T-helper 17 cell (primary cell): ENCODE measurements at places on chromosomes 7 and 10.

- no peak for DNase-seq
Observed at GRCh38 chr10:68334672-68335467, 2.1 kb upstream of the PBLD start.

- DNase-seq = no peak
Observed at GRCh38 chr10:29948881-29949355, 110.5 kb downstream of the JCAD start.

DNA sequence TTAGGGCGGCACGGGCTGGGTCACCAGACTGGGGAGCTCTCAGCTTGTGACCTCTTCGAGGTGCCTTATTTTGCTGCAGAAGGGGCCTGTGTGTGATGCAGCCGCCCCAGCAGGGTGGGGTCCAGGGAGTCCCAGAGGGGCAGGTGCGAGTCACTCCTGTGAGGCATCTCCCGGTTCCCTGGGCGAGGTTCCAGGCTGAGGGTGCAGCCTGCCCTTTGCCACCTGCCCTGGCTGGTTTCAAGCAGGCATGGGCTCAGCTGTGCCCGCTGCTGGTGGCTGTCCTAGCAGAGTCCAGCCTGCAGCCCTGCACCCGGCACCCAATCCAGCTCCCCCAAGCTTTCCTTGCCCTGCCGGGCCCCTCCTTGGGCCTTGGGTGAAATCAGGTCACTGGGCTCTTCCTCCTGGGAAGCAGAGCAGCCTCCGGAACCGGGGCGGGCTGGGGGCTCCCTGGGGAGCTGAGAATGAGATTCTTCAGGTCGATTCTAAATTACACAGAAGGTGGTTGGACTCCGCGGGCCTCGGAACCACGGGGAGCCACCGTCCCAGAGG, 64.8 kb downstream of the PWWP2B start:
- DNase-seq = no peak

DNA sequence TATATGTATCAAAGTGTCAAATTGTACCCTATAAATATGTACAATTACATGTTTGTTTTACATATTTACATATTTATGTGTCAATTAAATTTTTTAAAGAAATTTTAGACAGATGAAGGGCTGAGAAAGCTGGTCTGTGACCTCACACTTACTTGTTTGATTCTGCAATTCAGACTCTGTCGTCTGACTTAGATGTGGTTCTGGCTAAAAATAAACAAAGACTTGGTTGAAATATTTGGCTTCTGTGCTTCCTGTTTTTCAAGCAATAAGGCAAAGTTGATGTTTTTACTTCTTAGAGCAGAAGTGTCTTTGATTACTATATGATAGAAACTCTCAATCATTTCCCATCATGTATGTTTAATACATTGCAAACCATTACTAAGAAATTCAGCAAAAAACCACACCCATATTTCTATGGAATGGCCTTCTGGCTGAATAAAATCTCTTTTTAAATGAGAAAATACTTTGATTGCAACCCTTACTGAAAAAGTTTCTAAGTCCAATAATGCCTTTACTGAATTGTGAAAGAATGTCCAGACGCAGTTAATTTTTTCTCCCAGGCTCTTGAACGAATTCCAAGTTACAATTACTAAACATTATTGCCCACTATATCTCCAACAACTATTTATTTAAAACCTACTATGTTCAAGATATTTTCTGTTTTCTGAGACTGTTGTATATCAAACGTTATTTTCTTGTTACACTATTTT, 59.5 kb upstream of the PRKG1 start:
- DNase-seq = no peak

DNA sequence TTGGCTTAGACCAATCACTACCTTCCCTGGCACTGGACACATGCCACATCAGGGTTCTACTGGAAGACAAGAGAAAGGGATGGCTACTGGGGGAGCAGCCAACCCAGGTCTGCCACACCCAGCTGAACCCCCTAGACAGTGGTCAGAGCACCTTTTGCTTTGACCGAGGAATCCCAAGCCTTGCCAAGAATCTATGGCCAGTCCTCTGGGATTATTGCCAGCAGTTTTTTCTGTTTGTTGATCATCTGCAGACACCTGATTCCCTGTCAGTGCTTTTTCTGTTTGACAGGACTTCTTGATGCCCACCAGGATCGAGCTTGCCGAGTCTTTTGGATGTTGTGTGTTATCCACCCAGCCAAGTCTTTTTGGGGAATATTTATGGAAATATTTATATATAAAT, 476.2 kb upstream of the GALNT17 start:
- DNase-seq = no peak

GRCh38 chr10:6010569-6010968, 33.2 kb upstream of the IL15RA start:
- DNase-seq = no peak

GRCh38 chr10:62248465-62248864, 20.2 kb downstream of the RTKN2 start:
- DNase-seq = no peak

- DNase-seq = no peak
Observed at GRCh38 chr10:4101918-4102654, 317.1 kb upstream of the KLF6 start.

DNA sequence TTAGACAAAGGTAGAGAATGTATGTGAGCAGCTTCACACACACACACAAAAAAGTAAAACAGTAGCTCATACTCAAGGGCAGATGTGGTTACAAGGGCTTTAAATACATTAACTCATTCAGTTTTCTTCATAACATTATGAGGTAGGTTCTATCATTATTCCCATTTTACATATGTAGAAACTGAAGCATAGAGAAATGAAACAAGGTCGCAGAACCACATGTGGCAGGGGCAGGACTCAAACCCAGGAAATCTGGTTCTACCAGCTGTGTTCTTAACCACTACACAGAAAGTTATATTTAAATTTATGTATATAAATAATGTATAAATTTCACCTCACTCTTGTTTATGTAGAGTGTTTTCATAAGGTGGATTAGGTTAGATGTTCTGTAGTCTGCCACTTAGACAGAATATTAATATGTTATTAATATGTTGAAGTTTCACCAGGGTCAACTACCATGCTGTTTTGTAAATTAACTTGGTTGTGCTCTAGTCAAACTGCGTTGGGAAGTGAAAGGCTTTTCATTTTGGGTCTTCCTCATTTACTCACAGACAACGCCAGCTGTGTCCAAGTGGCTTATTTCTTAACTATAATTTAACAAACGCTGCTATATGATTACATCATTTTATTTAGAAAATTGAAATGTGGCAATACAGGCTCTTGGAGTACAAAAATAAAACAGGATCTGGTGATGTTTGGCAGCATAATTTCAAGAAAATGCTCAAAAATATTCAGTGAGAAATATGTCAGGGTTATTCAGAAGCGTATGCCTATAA, 138.4 kb downstream of the MDFIC start:
- no peak for DNase-seq

DNA sequence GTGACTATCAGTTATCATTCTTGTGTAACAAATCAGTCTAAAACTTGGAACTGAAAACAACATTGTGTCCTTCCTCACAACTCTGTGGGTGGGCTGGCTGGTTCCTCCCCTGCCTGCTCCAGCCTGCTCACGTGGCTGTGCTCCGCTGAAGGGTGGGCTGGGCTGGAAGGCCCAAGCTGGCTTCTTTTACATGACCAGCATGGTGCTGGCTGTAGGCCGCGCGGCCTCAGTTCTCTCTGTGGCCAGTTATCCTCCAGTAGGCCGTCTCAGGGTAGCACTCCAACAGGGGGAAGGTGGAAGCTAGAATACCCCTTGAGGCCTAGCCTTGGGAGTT, 11.3 kb downstream of the ADAMTS14 start:
- DNase-seq = no peak

GRCh38 chr7:69949122-69949521, 350.8 kb downstream of the AUTS2 start:
- DNase-seq = no peak

GRCh38 chr7:44772867-44773266, 23.6 kb upstream of the PPIA start:
- DNase-seq = no peak

GRCh38 chr7:77409739-77410547, 6.2 kb downstream of the GSAP start:
- no peak for DNase-seq

- no peak for DNase-seq
Observed at GRCh38 chr7:132557489-132558044, 18.7 kb downstream of the PLXNA4 start.

DNA sequence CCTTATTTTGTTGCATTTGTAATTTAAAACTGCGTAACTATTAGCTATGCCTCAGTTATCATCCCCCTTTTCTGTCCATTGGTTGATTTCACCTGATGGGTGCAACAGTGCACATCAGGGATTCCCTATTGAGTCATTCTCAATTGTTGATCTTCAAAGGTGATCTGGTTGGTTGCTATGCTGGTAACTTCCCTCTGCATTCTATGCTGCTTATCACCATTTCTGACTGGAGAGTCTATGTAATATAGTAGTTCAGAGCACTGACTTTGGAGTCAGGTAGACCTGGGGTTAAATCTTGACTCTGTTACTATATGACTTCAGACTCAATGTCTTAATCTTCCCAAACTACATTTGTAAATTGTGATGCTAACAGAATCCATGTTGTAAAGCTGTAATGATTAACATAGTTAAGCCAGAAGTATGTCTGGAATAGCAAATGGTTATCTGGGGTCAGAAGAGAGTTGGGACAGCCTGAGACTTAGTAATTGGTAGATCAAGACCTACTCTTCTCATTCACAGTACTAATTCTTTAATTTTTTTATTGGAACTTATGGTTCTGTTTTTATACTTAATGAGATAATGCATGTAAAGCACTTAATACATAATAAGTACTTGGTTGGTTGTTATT, 38.1 kb downstream of the EXOC6 start:
- DNase-seq = no peak

DNA sequence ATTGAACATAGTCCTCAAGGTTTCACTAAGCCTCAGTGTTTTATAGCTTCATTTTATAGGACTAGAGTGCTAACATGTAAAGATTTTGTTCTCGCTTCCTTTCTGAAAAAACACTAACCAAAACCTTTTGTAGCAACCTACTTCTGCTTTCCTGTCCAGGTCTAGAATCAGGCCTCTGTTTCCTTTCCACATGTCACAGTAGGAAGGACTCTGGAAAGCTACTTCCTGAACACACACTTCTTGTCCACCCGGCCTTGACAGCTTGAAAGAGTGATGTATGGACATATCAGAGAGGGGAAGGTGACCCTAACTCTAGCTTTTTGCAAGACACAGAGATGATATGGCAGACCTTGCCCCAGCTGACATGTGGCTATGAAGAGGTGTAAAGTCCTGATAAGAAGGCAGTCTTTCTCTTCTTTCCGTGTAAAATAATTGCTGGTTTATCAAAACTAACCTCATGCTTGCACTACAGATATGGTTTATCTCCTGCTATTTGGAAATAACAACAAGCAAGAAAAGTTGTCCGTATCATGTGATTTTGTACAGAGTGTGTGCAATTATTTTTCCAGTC, 175.4 kb downstream of the SKAP2 start:
- no peak for DNase-seq

DNA sequence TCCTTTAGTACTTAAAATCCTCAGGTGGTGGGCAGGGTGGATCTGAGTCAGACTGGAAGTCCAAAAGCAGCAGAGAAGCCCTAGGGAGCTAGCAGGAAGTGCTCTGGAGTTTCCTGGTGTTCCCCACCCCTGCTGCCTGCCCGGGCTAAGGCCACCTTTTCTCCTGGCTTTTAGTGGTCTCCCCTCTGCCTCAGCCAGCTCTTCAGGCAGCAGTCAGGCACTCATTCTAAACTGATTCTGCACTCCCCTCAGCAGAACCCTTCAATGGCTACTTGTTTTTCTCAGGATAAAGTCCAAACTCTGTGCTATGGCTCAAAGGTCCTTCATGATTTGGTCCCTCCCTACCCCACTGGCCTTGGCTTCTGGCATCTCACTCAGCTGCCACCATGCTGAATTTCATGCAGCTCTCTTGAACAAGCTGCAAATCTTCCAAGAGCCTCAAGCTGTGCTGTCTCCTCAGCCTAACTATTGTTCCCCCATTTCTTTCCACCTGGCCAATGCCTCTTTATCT, 28.9 kb upstream of the DNMBP start:
- DNase-seq = no peak

- no peak for DNase-seq
Observed at GRCh38 chr7:129436335-129436923, 2.2 kb downstream of the STRIP2 start.

DNA sequence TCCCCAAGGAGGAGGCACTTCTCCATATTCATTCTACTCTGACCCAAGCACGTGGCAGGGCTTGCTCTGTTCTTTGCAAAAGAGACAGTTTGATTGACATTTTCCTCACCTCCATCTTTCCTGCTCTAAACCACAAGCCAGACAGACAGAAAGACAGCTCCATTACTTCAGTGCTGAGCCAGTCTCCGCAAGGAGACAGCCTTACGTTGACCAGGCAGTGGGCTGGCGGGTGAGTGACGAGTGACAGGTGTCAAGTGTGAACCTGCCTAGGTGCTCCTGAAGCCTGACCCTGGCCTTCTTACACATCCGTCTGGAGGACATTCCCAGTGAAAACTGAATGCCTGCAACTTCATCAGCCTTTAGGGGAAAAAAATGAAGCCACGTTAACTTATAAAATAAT, 314.6 kb downstream of the TNS3 start:
- DNase-seq = no peak

DNA sequence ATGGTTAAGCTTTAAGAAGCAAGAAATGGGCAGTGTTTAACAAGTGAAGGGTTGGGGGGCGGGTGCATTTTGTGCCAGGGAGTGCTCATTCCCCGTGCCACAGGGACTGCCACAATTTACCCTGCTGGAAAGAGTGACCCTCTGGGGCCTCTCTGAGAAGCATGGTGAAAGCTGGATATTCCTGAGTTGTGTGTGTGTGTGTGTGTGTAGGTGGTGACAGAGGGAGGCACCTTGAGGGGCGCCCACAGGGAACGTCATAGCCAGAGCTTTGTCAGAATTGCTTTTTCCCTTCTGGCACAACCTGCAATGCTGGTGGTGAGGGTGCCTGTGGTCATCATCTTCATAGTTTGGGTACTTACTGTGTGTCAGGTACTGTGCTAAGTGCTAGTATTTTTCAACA, 2.5 kb upstream of the WDR86 start:
- DNase-seq = no peak

GRCh38 chr7:65317372-65317771, 56.3 kb upstream of the ZNF92 start:
- DNase-seq = no peak

DNA sequence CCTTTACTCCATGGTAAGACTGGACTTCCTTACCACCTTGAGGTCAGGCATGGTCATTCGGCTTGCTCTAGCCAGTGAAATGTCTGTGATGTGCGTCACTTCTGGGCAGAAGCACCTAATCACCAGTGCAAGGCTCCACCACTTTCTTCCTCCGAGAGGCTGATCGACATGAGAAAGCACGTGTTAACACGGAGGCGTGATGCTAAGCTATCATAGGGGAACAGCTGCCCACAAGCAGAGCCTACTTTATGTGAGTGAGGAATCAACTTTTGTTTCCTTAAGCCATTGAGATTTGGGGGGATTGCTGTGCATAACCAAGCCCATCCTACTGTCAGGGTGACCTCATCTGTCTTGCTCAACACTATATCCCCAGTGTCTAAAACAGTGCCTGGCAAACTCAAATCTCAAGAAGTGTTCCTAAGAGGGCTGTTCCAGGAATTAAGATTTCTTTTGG, 23.1 kb upstream of the SAR1A start:
- no peak for DNase-seq
